ENCODE measurements at places on chromosomes 7 and 10. TPM values are rescaled to one million over a fixed set of nuclear protein-coding genes. Genes with fewer than 3 reads are reported as not detected.

DNA sequence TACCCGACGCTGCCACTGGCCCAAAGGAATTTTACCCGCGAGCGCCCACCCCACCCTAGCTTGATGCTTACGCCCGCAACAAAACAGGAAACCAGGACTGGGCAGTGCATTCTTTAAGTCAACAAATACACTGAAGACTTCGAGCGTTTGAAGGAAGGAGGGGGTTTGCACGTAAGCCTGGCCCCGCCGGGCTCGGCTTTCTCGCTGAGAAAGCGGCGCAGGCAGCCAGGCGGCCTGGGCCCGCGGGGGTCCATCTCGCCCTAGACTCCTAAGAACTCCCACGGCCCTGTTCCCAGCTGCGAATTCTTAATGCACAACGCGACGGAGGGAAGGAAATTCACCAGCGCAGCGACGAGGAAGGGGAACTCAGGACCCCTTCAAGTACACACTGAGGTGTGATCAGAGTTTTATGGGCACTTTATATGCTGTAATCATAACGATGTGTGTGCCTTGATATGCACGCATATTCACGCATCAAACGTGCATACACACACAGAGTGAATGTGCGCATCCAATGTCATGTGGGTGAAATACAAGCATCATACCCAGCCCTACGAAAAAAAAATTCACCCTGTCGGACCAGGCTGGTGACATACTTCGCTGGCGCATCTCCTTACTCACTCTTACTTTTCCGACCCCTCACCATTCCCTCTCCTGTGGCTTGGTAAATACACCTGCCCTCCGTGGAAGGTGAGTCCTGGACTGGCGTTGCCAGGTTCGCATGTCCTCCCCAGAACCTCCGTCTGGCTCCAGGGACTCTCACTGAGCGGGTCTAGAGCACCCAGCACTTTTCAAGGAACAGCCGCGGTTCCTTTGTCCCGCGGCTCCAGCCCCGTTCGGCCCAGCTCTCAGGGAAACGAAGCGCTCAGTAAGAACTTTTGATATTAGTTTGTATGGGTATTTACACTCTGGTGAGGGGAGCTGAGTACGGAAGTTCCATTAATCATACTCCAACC lies 5.7 kb upstream of the HOXA13 start:
- ATAC-seq, result no peak

Gene SKAP2
- total RNA-seq, result 22.2 TPM

DNA sequence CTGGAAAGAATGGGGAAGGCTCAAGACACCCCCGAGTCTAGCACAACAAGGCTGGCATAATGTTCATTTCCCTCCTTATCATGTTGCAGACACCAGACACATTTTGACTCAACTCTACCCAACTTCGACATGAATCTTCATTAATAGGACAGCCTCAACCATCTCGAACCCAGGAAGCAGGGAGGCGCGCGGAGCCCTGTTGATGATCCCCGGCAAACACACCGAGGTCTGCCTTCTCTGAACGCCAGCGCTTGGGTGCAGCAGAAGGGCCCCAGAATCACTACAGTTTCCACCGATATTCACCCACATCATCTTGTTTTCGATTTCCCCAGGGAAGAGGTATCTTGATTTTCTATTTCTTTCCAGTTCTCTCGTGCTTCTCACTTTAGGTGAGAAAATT lies 563.6 kb downstream of the TCERG1L start:
- no peak for ATAC-seq

DNA sequence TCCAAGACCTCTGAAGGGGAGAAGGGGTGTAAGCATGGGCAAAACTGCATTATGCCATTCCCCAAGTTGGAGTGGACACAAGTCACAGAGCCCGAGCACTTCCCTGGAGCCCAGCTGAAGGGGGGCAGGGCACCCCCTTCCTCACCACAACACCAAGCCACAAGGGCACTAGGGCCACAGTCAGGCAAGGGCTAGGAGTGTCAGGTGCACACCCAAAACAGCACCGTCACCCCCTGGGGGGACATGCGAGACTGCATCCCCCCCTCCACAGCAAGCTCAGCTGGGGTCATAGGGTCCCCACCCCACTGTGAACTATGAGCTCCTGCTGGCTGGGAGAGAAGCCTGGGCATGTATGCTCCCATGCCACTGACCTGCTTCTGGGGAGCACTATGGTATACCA lies 143.9 kb downstream of the GRID1 start:
- no peak for ATAC-seq

GRCh38 chr10:20714518-20714917 lies 182.6 kb downstream of the NEBL start:
- ATAC-seq, result no peak

Gene SYNPO2L
- total RNA-seq, result 0.84 TPM

- peak; percentile 74 for ATAC-seq
Measured at GRCh38 chr10:104322416-104322782, 15.9 kb downstream of the ITPRIP start.

Gene SLC26A5
- not detected for total RNA-seq

GRCh38 chr10:104253606-104254410 lies 884 bp upstream of the GSTO1 start:
- ATAC-seq, result no peak

- no peak for ATAC-seq
Measured at GRCh38 chr7:70684173-70684572, 447.8 kb upstream of the GALNT17 start.

GRCh38 chr10:121664671-121665070 lies 66.4 kb upstream of the FGFR2 start:
- ATAC-seq, result no peak

DNA sequence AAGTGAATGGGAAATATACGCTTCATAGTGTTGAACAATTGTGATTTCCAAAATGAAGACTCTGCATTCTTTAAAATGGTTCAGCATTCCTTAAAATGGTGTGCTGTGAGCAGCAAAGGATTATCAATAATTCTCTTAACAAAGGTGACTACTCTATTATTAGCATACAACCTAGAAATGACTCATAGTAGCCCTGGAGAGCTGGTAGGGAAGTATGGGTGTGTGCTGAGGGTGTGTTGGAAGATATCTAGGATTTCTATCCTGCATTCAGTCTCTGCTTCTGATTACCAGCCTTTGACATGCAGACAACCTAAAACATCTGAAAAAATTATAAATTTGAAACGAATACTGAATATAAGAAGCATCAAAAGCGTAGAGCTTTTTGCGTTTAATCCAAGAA lies 72.5 kb downstream of the SEMA3D start:
- ATAC-seq, result peak; percentile 88

GRCh38 chr7:141317033-141317585 lies 234.1 kb upstream of the AGK start:
- ATAC-seq, result no peak

DNA sequence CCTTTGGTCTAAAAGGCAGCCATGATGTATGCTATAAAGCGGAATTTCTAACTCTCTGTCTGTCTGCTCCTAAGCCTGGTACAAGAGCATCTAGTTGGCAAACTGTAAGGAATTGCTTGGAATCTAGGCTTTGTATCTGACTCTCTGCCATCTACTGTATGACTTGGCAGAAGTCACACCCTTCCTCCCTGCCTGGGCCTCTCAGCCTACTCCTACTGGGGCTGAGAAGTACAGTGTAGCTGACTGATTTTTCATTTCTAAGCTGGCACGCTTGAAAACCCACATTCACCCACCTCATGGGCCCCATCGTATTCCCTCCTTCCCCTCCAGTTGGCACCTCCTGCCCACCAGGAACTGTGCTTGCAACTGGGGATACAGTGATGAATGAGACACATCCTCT lies 435.2 kb downstream of the PLXNA4 start:
- no peak for ATAC-seq

Gene CYP2C18
- total RNA-seq, result 27.2 TPM

- no peak for ATAC-seq
Measured at GRCh38 chr10:88383276-88383675, 199.8 kb downstream of the RNLS start.

DNA sequence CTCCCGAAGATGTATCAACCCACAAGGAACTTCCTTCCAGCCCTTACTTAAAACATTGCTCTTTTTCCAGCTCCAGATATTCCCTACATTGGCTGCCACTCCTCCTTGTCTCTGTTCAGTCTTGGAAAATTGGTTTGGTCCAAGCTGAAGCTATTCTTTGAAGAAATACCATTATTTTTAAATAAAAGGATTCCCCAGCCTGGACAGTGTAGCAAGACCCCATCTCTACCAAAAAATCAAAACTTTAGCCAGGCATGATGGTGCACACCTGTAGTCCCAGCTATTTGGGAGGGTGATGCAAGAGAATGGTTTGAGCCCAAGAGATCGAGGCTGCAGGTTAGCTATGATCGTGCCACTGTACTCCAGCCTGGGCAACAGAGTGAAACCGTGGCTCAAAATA lies 159.8 kb downstream of the CUX1 start:
- ATAC-seq, result no peak

Gene AGAP4
- 8.1 TPM for total RNA-seq

GRCh38 chr7:134120405-134120804 lies 6.7 kb upstream of the LRGUK start:
- ATAC-seq, result no peak

DNA sequence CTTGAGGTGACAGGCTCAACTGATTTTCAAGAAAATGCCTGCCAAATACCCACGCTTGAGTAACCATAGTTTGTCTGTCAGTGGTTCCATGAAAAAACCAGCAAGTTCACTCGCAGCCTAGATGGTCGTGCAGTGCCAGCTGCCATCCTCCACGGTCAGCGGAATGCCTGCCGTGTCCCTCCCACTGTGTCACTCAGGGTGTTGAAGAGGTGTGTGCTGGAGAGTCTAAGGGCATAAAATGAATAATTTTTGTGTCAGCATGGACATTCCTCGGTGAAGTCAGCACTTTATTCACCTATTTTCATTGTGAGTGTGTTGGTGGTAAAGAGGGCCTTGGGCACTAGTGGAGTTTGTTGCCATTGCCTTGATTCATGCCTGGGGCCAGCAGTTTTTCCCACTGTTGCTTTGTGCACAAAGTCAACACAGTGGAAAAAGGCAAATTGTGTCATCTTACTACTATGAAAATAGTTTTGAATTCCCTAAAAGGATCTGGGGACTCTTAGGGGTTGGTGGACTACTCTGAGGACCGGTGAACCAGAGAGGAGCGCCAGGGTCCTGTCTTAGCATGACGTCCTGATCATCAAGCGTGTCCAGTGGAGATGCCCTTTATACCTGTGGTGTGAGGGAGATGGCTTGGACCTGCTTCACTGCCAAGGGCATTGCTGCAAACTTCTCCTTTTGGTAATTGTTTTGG lies 17.6 kb downstream of the MINDY4 start:
- no peak for ATAC-seq

GRCh38 chr7:64656489-64656888 lies 9.4 kb upstream of the ZNF107 start:
- peak; percentile 88 for ATAC-seq

Gene SLC18A3
- not detected for total RNA-seq

DNA sequence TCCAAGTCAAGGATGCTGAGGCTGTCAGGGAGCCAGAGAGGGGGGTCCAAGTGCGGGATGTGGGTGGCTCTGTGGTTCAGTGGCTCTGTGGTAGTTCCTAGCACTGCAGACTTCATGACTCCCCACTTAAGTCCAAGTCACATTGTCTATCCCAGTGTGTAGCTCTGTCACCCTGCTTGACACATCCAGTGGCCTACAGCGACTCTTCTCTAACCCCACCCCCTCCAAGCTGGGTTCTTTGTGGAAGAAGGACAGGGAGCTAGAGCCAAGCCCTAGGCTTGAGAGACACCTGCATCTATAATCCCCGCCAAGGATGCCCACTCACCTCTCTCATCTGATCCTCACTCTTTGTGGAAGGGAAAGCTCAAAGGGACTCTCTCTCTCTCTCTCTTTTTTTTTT lies 57.6 kb downstream of the ADCYAP1R1 start:
- ATAC-seq, result no peak

Gene CNTNAP2
- 1.2 TPM for total RNA-seq

DNA sequence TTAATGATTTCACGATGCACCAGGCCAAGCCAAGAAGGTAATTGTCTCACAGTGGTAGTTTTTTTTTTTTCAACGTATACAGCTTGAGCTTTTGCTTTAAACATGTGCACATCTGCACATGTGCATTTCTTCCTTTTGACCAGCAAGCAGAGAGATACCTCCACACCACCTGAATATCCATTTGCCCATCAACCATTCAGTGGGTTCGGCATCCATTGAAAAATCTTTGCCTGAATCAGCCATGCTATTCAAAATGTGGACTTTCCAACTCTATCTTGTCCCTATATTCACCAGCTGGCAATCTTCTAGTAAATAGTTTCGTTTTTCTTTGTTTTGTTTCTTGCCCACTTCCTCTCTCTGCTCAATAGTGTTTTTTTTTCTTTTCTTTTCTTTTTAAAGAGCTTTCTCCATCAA lies 7.7 kb upstream of the TRA2A start:
- peak; percentile 8 for ATAC-seq

GRCh38 chr7:95772298-95772770 lies at the start of gene DYNC1I1:
TSS of gene DYNC1I1 (plus strand) at chr7:95772554. CDS start at chr7:95804730, 32,176 bp downstream.
- peak; percentile 95 for ATAC-seq

DNA sequence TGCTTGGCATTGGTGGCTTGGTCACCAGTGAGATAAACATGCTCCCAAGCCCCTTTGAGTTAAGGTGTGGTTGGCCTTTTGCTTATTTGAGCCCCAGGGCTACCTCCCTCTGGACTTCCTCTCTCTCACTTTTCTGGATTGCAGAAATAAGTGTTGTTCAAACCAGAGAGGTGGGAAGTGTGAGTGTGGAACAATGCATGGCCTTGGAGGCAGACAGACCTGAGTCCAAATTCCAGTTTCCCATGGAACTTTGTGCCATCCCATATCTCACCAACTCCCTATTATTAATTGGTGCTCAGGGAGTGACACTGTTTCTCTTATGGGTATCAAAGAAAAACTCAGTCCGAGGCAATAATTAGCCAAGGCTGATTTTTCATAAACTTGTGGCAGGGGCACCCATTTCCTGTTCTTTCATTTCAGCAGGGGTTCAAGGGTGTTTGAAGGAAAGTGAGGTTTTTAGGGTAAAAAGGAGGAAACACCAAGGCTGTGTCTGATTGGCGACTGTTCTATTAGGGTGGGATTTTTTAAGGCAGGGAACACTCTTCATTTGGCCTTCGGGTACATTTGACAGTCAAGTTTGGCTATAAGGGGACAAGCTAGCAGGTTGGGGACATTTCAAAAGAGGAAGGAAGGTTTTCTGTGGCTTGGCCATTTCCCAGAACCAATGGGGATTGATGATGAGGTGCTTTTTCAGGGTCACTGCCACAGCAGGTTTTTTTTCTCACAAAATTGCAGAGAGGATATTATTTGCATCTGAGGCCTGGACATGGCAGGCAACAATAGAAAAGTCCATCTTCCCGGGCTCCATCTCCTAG lies 148.8 kb upstream of the NPY start:
- no peak for ATAC-seq

GRCh38 chr7:137025469-137026175 lies 157.2 kb downstream of the CHRM2 start:
- no peak for ATAC-seq

DNA sequence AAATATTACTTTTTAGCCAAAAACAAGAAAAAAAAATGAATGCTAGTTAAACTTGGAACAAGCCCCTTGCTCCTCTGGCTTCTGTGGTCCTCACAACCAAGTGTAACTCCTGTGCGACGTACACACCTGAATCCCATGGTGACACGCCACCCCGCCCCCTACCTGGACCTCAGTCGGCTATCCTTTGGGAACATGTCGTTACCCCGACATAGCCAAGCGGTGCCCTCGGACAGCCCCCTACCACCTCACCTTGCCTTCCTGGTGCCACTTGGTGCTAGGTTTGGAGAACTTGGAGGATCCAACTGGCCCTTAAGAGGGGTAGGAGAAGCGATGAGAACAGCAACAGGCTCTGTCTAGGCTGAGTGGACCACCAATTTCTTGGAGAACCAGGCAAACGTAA lies 12.0 kb upstream of the SMARCD3 start:
- no peak for ATAC-seq

GRCh38 chr7:107627002-107627401 lies 33.6 kb upstream of the SLC26A4 start:
- ATAC-seq, result no peak

Gene AKR1D1
- not detected for total RNA-seq

GRCh38 chr10:102230861-102231356 lies 4.8 kb downstream of the ELOVL3 start:
- no peak for ATAC-seq
